Effector CD8-positive, alpha-beta T cell (primary cell): ENCODE measurements at places on chromosomes 6 and 20.

DNA sequence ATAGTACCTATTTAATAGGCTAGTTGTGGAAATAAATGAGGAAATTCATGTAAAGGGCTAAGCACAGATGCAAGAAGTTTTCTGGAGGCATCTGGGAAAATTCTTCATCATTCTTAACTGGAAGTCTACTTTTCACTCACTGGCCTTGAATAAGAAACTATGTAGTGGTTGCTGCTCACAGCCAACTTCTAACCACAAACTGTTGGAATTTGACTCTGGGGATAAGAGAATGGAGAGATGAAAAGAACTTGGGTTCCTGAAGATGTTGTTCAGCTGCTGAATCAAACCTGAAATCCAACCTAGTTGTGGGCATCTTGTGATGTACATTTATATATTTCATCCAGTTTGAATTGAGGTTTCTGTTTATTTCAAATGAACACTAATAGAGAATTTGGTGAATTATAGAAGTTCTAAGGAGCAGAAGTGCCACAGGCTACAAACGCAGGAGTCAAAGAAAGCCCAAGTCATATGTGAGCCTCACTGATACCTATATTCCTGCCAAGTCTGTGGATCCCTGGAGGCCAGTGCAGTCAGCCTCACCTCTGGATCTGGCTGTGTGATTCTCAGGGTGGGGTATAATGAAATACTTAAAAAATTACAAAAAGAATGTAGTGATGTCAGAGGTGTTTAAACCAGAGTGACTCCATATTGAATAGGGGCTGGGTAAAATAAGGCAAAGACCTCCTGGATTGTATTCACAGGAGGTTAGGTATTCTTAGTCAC is 18.7 kb upstream of the MEI4 start:
- DNase-seq: no peak

DNA sequence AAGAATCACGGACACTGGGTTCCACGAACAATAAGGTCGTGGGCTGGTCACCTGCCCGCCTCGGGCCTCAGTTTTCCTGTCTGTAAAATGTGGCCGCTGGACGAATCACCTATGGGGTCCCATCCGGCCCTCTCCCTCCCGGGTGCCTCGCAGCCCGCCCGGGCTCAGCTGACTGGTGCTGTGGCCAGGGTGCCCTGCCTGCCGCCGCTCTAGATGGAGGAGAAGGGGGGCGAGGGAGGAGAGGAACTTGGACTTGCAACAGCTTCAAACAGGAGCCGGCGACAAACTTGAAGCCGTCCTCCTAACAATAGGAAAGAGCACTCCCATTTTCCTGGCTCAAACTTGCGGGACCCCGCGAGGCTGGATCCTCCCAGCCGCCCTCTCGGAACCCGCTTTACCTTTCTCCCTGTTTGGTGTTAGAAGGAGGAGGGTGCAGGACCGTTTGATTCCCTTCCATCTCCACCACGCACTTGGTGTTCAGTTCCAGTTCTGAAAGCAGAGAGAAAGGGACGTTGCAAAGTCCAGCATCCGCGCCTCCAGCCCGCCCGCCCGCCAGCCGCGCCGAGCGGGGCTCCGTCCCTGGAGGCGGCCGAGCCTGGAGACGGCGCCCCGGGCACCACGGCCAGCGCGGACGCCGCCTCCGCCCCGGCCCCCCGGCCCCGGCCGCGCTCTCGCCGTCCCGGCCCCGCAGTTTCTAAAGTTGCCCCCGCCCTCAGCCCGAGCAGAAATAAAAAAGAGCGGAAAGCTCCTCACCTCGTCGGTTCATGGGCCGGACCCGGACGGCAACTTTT is 584 bp downstream of the KIF13A start:
- DNase-seq: no peak

DNA sequence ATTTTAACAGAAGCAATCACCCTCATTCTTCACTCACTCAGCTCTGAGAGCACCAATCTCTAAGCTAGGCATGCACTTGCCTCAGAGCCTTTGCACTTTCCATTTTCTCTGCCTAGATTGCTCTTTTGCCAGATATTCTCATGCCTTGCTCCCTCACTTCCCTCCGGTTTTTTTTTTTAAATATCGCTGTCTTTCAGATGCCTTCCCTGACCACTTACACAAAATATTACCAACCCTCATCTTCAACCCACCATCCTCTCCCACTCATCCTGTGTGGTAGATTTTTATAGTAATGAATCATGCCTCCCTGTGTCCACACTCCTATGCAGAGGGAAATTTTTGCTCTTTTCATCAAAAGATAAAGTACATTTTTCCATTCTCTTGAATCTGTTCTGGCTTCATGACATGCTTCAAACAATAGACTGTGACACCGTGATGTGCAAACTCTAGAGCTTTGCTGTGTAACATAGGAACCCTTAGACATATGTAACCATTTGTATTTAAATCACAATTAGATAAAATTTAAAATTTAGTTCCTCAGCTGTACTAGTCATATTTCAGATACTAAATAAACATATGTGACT is 437.1 kb downstream of the UTRN start:
- DNase-seq: no peak

- no peak for DNase-seq
Observed at GRCh38 chr20:47362361-47363219, 6.1 kb upstream of the ZMYND8 start.

DNA sequence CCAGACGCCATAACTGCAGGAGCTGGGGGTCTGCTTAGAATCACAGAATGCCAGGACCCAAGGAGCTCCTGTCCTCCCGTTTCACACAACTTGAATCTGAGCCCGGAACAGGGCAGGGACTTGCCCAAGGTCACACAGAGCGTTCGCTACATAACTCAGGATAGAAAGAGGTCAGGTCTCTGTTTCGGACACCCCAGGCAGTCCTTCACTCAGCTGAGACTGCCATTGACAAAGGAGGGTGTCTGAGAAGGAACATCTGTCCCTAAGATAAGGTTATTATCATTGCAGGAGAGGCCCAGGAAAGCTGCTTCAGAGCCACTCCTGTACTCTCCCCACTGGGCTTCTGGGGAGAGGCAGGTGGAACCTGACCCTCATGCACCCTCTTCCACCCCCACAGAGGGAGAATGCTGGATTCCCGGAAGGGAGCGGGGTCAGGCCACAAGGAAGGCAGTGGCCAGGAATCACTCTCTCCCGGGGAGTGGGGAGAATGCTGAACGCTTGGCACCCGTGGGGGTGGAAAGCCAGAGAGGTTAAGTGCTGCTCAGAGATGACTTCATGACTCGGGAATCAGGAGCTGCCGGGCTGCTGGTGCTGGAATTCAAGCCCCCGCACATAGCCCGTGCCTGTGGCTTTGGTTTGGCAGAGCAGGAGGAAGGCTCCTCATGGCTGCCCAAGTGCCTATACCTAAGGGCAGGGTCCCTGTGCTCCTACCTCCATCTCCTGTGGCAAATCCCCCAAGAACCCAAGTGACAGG is 10.7 kb downstream of the SDC4 start:
- no peak for DNase-seq

- no peak for DNase-seq
Observed at GRCh38 chr6:51060262-51060762, 241.6 kb downstream of the TFAP2B start.

DNA sequence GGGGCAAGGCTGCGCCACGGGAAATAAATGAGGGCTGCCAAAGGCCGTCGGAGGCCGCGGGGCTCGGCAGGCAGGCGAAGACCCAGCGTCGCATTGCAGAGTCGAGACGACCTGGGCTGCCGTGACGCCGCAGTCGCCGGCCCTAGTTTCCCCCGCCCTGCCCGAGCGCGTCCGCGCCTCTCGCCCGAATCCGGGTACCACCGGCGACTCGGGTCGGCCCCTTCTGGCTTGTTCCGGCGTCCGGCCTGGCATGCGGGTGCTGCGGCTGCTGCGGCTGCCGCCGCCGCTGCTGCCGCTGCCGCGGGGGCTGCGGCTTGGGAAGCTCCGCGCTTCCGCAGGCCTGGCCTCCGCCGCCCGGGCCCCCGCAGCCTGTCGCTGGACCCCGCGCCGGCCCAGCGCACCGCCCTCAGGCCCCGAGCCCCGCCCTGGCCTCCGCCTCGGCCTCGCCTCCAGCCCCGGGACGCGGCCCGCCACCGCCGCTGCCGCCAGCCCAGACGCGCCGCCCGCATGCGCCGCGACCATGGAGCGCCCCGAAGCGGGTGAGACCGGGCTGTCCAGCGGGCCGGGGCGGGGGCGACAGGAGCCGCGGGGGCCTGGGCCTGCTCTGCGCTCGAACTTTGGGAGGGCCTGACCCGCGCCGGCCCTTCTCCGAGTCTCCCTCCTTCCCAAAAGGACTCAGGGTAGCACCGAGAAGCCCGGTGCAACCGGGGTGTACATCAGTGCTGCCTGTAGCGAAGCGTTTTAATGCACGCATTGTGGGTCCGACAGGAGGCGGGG is at the start of gene AKAP7:
Gene AKAP7 (plus strand): TSS at position 224 of the 777 bp plus-strand sequence. CDS start 297 bp downstream, at position 521.
- peak; percentile 25 for DNase-seq

DNA sequence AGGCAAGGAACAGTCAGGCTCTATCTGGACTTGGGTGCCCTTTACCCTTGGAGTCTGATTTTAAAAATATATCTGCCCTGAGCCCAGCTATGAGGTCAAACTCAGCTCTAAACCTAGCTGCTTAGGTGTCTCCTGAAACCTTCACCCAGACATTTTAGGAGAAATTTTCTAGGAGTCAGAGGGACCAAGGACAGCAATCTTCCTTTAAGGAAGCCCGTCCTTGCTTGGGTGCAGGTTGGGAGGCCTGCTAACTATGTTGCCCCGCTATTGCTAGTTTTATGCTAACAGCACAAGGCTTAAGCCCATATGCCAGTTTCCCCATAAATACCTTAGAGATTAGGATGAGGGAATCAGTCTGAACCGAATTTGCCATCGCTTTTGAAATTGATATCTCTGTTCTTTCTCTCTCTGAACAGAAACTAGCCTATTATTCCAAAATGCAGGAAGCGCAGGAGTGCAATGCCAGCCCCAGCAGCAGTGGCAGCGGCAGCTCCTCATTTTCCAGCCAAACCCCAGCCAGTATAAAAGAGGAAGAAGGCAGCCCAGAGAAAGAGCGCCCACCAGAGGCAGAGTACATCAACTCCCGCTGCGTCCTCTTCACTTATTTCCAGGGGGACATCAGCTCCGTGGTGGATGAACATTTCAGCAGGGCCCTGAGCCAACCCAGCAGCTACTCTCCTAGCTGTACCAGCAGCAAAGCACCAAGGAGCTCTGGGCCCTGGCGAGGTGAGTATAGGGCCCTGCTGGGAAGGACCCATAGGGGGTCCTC is 2.6 kb downstream of the VGLL2 start:
- DNase-seq: no peak

DNA sequence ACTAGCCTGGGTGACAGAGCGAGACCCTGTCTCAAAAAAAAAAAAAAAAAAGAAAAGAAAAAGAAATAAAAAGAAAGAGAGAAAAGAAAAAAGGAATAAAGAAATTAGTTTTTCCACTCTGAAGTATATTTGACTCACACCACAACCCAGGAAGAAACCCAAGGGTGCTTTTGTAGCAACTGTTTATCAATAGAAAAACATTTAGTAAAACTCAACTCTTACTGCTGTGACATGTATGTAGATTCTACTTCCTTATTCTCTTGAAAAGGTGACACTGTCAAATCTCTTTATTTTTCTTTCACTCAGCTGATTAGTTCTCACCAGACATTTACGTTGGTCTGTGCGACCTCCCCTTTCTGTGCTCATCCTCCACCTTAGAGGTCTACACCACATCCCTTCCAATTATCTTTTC is 99.9 kb upstream of the SHLD1 start:
- no peak for DNase-seq

DNA sequence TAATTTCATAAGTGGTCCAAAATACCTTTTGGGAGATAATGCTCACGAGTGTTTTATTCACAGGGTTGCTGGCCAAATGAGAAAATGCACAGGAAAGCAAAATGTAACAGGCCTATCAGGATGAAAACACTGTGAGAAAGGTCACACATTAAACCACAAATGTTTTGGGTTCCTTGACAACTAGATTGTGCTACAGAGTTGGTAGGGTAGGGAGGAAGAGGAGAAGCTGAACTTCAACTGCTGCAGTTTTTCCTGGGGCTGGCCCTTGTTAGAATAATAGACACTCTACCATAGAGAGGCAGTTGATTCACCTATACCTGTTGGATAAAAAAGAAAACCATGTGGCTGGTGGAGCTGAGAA is 28.1 kb upstream of the PAQR8 start:
- no peak for DNase-seq

DNA sequence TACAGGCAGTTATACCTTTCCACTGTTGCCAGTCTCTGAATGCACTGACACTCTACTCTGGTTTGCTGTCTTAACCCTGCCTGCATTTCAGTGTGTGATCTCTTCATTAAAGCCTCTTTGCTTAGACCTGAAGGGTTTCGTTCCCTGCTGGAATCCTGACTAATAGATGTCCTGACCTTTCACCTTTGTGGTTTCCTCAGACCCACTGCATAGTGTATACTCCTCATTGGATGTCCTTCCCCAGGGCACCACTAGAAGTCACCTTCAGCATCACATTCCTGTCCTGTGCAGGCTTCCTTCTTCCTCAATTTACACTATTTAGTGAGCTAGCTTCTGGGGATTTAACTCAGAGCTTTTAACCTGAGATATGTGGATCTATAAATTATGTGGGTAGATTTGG is 120.6 kb downstream of the RCAN2 start:
- DNase-seq: no peak

DNA sequence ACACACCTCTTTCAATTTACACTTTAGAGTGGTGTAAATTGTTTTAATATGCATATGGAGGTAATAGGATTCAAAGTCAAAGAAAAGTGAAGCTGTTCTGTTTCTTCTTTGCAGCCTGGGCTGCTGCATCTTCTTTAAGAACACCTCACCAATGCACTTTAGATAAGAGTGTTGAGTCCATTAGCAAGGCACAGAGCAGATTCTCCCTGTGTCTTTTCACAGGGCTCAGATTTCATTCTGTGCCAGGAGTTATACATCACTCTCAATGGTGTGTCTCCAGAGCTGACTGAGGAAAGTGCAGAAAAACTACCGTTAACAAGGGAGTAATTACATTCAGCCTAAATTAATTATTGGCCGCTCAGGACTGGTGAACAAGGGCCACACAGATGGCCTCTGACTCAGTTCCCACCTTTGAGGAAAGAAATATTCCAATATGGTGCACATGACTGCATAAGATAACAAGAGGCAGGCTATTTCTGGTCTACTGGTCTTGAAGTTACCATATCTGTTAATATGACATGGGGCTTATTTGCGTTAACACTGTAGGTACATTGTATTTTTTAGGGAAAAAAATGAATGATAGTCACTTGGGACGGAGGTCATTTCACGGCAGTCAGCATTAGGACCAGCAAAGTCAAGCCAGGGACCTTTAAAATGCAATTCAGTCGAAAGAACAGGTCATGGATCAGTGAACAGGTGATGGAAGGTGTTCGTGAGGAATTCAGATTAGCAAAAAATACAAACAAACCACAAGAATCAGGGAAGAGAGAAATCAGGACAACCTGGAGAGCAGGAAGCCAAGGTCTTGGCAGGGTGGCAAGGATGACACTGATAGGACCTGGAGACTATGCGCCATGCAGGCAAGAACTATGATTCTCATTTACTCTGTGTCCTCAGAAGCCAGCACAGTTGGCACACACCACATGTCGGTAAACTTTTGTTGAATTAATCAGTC is 203.7 kb downstream of the TBX18 start:
- no peak for DNase-seq

GRCh38 chr6:40803897-40804702 is 216.9 kb upstream of the LRFN2 start:
- no peak for DNase-seq

DNA sequence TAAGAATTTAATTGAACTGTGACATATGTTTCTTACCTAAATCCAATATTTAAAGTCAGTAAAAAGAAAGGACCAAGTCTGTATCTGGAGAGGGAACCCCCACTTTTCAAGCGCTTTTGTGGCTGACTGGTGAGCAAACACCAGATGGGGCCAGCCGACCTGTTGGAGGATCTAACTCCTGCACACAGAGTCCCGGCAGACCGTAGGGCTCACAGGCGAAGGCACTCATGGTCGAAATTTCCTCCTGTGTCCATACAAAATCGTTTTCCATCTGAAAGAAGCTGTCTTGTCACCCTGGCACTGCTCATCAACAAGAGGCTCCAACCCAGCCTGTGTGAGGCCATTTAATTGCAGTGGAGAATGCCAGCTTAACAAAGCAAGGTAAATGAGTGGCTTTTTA is 94.0 kb downstream of the SCML4 start:
- DNase-seq: no peak
